Putamen (tissue), 1 donor: ENCODE measurements at places on chromosomes 2 and 18.
A peak's percentile ranks its signal among the peaks of the same experiment; 100 is the strongest.

- DNase-seq: no peak
Measured at GRCh38 chr2:59684116-59684770, 869.2 kb downstream of the BCL11A start.

DNA sequence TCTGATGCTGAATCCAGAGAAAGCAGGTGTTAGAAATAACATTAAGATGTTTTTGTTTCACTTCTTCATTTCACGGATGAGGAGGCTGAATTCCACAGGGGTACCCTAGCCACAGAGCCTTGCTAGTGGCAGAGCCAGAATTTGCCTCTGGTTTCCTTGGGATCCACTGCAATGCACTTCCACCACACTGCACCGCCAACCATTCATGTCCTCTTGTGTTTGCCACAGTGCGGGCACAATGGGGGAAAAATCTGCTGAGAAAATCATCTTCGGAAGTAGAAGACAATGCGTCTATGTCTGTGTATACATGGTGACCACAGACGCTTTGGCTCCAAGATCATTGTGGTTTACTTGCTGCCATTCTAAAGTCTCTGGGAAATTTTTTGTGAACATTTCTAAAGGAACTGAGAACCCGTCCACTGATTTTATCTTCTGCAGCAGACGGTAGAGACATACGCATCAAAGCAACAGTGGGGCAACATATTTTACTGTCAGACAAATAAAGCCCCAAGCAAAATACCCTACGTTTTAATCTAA, 14.9 kb downstream of the ICOS start:
- no peak for DNase-seq

- DNase-seq: no peak
Measured at GRCh38 chr2:46239175-46239846, 57.9 kb upstream of the EPAS1 start.

- no peak for DNase-seq
Measured at GRCh38 chr2:219958941-219959340, 331.5 kb downstream of the SLC4A3 start.

GRCh38 chr2:38185012-38185491, 109.1 kb upstream of the CYP1B1 start:
- DNase-seq: no peak

DNA sequence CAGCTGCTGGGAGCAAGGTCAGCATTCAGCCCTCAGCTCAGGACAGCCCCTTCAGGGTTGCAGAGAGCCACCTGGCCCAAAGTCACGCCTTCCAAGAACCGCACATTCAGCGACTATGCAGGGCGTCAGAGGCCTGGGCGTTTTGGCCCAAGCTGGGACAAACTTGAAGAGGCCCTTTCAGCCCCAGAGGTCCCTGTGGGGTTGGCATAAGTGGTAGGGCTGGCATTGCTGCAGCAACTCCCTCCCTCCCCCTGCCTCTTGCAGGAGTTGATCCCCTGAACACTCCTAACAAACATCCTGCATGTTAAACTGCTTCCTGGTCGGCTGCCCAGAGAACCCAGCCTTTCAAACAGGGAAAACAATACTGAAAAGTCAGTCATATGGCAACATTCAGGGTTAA, 192.9 kb upstream of the SMAD2 start:
- DNase-seq: peak; percentile 10

GRCh38 chr2:170247882-170248393, 70.0 kb downstream of the MYO3B start:
- no peak for DNase-seq

GRCh38 chr18:26453386-26453901, 94.9 kb downstream of the KCTD1 start:
- DNase-seq: no peak

DNA sequence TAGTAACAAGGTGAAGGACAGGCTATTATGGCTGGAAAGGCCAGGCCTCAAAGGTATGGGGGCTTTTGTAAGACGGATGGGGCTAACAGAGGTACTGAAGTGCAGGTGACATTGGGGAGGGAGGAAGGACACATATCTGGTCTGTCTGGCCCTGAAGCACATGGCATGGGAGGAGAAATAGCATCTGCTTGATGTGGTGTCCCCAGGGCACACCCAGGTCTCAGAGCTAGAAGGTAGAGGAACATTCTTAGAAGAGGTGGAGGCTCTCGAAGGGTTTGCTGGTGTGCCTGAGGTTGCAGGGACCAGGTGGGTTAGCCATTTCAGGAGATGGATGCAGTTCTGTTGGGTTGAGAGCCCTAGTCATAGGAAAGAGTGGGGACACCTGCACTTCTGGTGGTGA, 9.5 kb downstream of the RALB start:
- DNase-seq: no peak

DNA sequence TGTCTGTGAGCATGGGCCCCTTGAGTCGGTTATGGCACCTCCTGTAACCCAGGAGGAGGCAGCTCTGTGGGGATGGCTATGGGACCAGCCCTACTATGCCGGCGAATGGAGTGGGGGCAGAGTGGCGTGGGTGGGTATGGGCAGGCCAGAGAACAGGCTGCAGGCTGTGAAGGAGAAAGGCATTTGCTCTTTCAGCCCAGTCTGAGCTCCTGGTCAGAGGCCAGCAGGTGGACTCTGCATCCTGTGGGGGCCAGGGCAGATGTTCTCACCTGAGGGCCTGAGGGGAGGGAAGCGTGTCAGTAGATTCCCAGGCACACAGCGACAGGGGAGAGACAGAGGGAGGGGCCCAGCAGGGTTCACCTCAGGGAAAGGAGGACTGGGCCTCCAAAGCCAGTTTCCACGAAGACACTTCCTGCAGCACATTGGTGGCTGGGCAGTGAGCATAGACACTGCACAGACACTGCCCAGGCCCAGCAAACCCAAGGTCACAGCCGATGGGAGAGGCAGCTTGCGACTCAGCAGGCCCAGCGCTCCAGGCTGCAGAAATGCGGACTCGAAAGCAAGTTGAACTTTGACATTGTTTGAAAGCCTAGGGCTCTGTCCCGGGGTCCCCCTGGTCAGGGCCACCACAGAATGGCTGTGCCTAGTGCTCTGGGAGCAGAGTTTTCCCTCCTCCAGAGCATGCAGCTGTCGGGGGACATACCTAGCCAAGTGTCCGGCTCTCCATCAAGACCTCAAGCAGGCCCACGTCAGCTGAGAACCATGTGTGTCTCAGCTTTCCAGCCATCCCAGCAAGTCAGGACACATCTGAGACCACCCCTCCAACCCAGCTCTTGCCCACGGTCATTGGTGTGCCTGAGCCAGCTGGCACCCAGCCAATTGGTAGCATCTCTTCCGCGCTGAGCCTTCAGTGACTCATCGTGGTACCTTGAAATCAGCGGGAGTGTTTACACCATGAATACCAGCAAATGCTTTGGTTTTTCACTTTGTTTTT, 53.8 kb downstream of the TGOLN2 start:
- no peak for DNase-seq

DNA sequence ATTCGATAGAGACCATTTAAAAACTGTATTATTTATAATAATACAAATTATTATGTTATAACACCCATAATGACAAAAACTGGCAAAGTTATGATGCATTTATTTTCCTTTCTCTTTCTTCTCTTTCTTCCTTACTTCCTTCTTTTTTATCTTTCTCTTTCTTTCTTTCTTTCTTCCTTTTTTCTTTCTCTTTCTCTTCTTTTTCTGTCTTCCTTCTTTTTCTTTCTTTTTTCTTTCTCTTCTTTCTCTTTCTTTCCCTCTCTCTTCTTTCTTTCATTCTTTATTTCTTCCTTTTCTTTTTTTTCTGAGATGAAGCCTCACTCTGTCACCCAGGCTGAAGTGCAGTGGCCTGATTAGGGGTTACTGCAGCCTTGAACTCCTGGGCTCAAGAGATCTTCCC, 27.5 kb upstream of the ZNF516 start:
- DNase-seq: no peak

GRCh38 chr2:60422826-60423483, 130.5 kb downstream of the BCL11A start:
- DNase-seq: no peak

DNA sequence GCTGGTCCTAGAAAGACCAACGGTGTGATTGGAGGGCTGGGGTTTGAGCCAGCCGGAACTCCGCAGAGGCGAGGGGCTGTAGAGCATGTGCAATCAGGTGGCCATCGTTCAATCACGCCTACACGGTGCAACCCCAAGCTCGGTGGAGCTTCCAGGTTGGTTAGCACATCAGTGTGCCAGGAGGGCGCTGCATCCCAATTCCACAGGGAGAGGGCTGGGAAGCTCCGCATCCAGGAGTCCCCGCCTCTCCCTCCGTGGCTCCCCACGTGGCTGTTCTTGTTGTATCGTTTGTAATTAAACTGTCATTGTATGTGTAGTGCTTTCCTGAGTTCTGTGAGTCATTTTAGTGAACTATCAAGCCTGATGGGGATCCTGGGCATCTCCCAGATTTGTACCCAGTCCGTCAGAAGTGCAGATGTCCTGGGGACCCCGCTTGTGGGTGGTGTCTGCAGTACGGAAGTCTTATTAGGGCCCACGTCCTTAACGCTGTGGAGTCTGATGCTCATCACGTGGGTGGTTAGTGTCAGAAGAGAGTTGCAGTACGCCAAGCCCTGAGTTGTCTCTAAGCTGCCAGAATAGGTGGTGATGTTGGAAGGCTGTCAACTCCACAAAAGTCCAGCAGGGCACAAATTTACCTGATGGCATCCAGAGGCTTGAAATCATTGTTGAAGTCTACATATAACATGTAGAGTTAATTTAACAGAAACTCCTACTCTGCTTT, 20.6 kb upstream of the AMMECR1L start:
- DNase-seq: no peak

- no peak for DNase-seq
Measured at GRCh38 chr2:37779611-37780386, 108.4 kb upstream of the CDC42EP3 start.

GRCh38 chr18:42030586-42031182, 75.7 kb downstream of the PIK3C3 start:
- DNase-seq: no peak

DNA sequence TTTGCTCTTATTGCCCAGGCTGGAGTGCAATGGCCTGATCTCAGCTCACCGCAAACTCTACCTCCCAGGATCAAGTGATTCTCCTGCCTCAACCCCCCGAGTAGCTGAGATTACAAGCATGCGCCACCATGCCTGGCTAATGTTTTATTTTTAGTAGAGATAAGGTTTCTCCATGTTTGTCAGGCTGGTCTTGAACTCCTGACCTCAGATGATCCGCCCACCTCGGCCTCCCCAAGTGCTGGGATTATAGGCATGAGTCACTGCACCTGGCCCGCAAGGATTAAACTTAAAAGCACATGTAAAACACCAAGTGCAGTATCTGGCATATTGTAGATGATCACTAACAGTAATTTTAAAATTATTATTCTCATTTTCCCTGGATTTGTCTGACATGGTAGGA, 72.9 kb downstream of the C1QL2 start:
- DNase-seq: no peak

DNA sequence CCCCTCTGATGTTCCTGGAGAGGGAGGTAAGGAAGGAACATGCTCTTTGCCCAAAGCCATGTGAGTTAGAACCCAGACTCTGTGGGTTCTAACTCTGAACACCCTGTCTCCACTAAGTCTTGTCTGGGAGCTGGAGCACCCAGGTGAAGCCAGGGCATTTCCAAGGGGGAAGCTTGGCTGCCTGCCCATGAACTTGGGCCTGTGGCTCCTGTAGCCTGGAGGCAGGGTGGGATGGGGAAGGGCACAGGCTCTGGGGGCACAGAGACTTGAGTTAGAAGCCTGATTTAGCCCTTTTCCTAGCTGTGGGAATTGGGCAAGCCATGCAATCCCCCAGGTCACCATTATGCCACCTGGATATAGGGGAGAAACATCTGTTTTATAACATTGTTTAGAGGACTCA, 65.2 kb downstream of the LBH start:
- no peak for DNase-seq

DNA sequence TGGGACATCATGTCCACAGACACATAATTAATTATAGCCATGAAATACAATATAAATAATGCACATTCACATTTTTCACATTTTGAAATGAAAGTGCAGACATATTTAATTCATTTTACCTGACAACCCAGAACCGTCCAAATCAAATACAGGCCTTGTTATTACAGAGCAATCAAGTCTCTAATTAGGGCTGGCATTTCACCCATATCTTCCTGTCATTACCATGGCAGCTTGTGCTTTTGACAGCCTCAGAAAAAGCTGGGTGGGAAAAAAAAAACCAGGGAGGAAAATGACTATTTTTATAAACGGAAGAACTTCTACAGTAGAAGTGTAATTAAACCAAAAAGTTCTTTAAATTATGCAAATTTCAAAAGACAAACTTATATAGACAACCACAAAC, 436.4 kb downstream of the FBXO15 start:
- DNase-seq: no peak
